ENCODE measurements at places on chromosomes 4 and X.

DNA sequence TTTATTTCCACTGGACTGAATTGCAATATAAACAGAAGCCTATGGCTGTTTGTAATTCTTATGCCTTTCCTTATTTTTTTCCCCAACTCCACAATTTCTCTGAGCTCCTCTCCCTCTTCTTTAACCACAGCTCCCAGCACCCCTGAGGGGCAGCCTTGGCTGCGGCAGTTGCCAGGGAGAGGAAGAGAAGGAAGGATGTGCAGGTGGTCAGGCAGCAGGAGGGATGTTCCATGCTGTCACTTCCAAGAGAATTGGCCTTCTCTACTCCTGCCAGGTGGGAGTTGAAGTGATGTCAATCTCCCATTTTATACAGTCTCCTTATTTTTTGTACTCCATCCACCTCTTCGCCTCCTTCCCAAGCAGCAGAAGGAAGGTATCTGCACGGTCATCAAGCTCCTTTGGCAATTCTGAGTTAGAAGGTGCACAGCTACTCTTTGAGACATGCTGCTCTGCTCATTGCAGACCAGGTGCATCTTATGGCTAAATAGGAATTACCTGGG, 343.3 kb upstream of the RPS6KA3 start:
- no peak for DNase-seq

DNA sequence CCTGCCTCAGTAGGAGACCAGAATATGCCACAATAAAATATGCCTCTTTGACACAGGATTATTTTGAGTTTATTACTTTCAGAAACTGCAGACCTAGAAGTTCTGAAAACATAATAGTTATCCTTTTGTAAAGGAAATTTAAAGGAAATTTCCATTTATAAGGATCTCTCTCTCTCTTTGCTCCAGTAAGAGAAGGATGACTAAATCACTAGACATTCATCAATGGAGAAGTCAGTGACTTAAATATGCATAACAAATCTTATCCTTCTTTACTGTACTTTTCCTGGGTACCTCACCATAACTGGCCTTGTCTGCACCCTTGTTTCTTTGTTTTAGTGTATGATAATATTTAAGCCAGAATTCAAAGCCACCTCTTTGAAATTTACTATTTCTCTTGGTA, 28.3 kb upstream of the OPHN1 start:
- DNase-seq = no peak

- DNase-seq = no peak
Observed at GRCh38 chr4:24169956-24170355, 280.1 kb upstream of the PPARGC1A start.

DNA sequence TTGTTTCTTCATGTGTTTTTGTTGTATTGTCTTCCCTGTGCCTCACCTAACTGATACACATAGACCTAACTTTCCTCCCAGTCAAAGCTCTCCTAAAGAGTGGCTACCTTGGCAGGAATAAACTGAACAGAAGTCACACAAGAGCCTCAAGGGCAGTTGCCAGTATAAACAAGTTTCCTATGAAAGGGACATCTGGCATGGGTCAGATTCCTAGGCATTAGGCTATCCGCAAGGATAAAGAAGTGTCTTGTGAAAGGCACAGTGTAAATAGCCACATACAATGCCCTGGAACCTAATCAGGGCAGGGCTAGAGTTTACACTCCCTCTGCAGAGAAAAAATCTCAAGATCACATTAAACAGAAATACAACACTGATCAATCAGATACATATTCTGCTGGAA, 220.8 kb downstream of the SPANXN3 start:
- DNase-seq = no peak

DNA sequence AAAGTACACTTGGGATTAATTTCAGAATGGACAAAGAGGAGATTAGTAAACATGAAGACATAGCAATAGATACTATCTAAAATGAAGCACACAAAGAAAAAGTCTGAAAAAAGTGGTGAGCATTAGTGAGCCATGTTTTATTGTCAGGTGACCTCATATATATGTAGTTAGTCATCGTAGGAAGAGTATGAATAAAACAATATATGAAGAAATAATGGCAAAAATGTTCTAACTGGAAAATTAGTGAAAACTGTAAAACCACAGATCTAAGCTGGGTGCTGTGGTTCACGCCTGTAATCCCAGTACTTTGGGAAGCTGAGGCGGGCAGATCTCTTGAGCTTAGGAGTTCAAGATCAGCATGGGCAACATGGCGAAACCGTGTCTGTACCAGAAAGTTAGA, 67.9 kb downstream of the RBPJ start:
- no peak for DNase-seq

Data from caudate nucleus (tissue), 63 donors.